ENCODE measurements at places on chromosomes 2 and 18.

DNA sequence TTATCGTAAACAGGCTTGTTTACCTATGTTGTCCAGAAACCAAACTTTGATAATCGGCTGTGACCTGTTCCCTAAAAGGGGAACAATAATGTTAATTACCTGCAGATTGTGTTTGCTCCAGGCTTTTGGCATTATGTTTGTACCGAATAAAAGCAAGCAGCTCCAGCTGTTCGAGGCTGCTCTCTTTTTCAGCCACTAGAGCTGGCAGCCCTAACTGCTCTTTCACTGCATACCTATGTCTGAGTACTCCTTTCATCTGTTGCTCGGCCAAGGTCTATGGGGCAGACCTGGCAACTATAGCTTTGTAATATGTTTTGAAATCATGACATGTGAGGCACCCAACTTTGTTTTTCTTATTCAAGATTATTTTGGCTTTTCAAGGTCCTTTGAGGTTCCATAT is 77.8 kb upstream of the EHBP1 start:
- no peak for DNase-seq

- peak; percentile 46 for DNase-seq
Measured at GRCh38 chr2:171432969-171433762, 624 bp downstream of the METTL8 start.

- no peak for DNase-seq
Measured at GRCh38 chr2:224208007-224208406, 168.9 kb upstream of the SERPINE2 start.

DNA sequence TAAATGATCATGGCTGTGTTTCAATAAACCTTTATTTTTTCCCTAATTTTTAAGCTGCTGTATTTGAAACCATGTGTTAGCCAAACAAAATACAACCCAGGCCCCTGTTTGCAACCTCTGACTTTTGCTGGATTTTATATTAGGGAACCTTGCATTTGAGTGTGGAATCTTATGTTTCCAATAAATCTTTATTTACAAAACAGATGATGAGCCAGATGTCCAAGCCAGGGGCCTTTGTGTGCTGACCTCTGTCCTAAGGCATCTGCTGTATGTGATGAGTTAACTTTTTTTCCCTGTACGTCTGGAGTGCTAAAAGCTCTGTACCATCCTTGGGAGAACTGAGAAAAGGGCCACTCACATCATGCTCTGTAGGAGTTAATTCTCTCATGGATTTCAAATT is 162.9 kb downstream of the TRIB2 start:
- DNase-seq: no peak

GRCh38 chr2:25098670-25099486 is 57.0 kb downstream of the EFR3B start:
- DNase-seq: peak; percentile 88

- DNase-seq: no peak
Measured at GRCh38 chr2:114222344-114222743, 220.1 kb upstream of the DPP10 start.

DNA sequence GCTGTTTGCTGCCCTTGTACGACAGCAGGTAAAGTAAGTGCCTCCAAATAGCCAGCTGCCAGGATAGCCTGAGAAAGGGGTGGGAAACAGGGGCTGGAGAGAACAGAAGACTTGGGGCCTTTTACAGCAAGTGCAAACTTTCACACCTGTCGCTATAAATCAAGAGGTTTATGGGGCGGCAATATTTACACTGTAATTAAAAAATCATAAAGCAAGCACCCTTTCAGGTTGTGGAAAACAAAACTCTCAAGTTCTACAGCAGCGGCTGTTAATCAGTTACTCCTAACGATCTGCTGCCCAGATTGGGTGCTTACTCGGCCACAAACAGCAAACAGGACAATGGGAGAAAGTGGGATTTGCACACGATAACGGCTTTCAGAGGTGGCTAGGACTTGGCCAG is 359.5 kb upstream of the ETAA1 start:
- DNase-seq: no peak

DNA sequence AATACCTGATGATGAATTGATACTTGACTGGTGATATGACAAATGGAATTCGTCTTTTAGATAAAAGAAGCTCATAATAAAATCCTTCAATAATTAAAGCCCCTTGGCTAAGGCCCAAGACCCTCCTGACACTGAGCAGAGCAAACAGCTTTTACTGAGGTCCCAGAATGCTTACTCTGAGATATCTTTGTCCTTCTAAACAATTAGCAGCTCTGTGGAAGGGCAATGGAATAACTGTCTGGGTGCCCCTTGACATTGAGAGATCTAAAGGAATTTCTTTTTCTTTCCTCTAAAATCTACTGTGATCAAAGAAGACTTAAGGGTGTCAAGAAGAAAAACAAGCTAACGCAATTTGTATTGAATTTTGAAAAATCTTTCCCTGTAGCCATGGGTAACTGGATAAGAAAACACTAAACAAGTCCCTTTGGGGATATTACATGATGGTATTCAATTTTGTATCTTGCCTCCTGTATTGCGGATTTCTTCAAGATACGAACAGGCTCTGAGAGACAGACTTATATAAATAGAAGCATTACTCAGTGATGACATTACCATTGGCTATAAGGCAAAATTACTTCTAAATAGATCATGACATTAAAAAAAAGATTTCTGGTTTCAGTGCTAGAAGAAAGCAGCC is 128.8 kb downstream of the MREG start:
- no peak for DNase-seq

- DNase-seq: no peak
Measured at GRCh38 chr2:32262105-32262504, 2.6 kb downstream of the NLRC4 start.

GRCh38 chr2:85804583-85804982 is 50.8 kb downstream of the ATOH8 start:
- DNase-seq: peak; percentile 66

- DNase-seq: no peak
Measured at GRCh38 chr2:16707014-16707623, 41.5 kb upstream of the CYRIA start.
